ENCODE measurements at places on chromosomes 11 and 22.

DNA sequence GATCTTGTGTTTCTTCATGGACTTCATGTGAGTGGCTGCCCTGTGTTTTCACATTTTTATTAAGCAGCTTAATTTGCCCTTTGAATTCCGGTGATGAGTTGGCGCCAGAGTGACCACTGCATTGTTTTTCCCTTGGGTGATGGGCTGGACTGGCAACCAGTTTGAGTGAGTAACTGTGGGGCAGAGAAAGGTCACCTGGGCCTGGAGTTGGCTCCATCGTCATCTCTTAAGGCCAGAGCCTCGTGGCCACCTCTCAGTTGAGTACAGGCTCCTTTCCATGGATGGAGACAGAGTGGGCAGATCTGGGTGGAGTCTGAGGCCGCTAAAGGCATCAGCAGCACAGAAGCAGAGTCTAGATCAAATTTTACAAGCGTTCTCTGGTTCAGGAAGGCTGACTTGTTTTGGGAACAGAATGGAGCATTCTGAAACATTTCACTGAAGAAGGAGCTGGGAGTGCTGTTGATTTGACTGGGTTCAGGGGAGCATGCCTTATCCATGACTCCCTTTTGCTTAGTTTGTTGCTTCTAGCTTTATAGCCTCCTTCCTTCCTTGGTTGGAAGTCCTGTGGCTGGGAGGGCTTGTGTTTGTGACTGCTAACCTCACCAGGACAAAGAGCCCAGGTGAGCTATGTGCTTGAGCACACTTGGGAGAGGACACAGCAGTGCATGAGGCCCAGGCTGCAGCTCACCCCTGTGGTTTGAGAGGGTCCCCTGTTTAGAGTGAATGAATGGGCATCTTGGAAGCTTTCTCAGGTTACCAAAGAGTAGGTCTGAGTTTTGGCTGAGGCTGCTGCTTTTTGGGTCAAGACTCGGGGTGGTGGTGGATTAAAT lies 7.8 kb downstream of the BCR start:
- H3K27ac ChIP-seq = no peak overlapping the region
- H3K4me1 ChIP-seq = peaks cover 33% of the 10 kb centered on the region
- no peak overlapping the region for H3K4me3 ChIP-seq
- no peak for DNase-seq
- H3K27me3 ChIP-seq = no peaks in the 10 kb centered on the region
- H3K36me3 ChIP-seq = peaks cover 47% of the 10 kb centered on the region

- no peak overlapping the region for H3K4me3 ChIP-seq
- no peaks in the 10 kb centered on the region for H3K36me3 ChIP-seq
- H3K4me1 ChIP-seq = peaks cover 30% of the 10 kb centered on the region
- H3K27me3 ChIP-seq = no peaks in the 10 kb centered on the region
Measured at GRCh38 chr11:80595011-80595410, 1154.2 kb upstream of the TENM4 start.

- H3K27me3 ChIP-seq = peaks cover 36% of the 10 kb centered on the region
- peak; percentile 45 for DNase-seq
- no peak overlapping the region for H3K4me3 ChIP-seq
- no peaks in the 10 kb centered on the region for H3K36me3 ChIP-seq
Measured at GRCh38 chr11:6315811-6316425, 4.4 kb downstream of the CAVIN3 start.

GRCh38 chr22:42769574-42770447 lies 49.1 kb upstream of the A4GALT start:
- peaks cover 8% of the 10 kb centered on the region for H3K27me3 ChIP-seq
- no peaks in the 10 kb centered on the region for H3K36me3 ChIP-seq
- DNase-seq = no peak

DNA sequence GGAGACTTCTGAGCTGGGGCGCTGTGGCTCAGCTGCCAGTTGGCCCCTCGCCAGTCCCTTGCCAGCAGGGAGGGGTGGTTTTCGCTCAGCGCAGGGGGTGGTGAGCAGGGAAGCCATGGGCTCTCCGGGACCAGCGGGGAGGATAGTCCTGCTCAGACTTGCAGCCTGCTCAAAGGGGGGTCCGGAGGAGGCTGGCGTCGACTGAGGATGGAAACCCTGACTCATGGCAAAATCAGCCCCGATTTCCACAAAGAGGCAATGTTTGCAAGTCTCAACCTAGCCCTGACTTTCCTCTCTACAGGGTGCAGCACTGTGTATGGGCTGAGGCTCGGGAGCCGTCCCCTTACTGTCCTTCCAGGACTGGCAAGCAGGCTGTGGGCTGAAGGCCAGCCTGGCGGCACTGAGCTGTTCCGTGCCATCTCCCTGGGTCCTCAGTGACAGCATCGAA lies 35.1 kb downstream of the FBLN1 start:
- DNase-seq = no peak
- H3K4me3 ChIP-seq = no peak overlapping the region
- no peaks in the 10 kb centered on the region for H3K27me3 ChIP-seq

DNA sequence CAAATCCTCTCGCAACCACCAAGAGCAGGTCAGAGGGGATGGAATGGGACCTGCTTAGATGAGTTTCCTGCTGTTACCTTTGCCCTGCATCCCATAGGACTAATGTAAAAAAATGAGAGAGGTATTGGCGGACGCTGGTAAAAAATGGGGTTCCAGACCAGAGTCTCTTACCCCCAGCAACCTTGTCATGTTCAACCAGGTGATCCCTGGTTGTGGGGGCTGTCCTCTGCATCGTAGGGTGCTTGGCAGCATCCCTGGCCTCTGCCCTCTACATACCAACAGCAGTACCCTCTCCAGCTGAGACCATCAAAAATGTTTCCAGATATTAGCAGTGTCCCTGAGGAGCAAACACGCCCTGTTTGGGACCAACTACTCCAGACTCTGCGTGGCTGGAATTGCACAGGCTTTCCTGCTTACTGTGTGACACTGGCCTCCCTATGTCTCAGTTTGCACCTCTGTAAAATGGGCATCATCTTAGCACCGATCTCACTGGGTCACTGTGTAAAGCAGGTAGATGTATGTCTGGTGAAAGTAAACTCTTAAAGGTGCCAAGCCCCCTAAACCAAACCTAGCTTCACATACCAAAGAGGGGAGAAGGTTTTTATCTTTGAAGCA lies 1.5 kb downstream of the APOL6 start:
- peak overlapping the region; percentile 91 for H3K27ac ChIP-seq
- 0 out of 2 replicates have a peak overlapping the region, but pooled peaks have one; percentile 2 for H3K4me3 ChIP-seq
- peaks cover 36% of the 10 kb centered on the region for H3K4me1 ChIP-seq
- H3K36me3 ChIP-seq = no peaks in the 10 kb centered on the region
- no peak for DNase-seq

DNA sequence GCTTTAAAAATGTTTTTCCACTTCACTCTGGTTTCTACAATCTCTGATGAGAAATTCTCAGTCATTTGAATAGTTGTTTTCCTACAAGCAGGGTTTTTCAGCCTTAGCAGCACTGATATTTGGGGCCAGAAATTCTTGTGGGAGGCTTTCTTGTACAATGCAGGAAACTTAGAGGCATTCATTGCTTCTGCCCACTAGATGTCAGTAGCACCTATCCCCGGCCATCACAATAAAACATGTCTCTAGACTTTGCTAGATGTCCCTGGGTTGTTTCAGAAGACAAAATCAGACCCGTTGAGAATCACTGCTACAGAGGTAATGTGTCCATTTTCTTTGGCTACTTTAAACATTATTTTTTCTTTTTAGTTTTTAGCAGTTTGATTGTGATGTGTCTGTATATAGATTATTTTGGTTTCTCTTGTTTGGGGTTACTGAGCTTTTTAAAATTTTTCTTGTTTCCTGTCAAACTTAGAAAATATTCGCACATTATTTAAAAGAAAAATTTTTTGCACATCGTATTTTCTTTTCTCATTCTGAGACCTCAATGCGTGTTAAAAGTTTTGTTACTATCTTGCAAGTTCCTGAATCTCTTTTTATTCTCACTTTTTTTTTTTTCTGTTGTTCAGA lies 60.8 kb upstream of the CCDC179 start:
- no peaks in the 10 kb centered on the region for H3K4me1 ChIP-seq
- no peaks in the 10 kb centered on the region for H3K36me3 ChIP-seq
- DNase-seq = peak; percentile 37
- H3K27ac ChIP-seq = no peak overlapping the region
- H3K4me3 ChIP-seq = no peak overlapping the region

DNA sequence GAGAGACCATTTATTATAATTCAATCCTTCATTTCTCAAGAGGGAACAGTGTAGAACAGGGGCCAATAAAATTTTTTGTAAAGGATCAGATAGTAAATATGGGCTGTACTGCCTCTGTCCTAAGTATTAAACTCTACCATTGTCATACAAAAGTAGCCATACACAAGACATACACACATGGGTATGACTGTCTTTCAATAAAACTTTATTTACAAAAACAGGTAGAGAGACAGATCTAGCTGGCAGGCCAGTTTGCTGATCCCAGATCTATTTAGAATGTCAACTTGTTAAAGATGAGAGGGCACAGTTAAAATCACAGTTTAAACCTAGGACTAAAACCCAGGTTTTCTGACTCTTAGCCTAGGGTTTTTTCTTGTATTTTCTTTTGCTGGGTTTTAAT lies 16.7 kb downstream of the TRAF6 start:
- no peaks in the 10 kb centered on the region for H3K27me3 ChIP-seq
- H3K36me3 ChIP-seq = peaks cover 18% of the 10 kb centered on the region
- H3K4me1 ChIP-seq = no peaks in the 10 kb centered on the region
